Activated naive CD8-positive, alpha-beta T cell treated with anti-CD3 and anti-CD28 coated beads, Interleukin-2, amount 50 U/mL, for 16 hours (primary cell): ENCODE measurements at places on chromosomes 1 and 21.

- no peak for DNase-seq
Observed at GRCh38 chr1:17427696-17428660, 11.5 kb downstream of the RCC2 start.

DNA sequence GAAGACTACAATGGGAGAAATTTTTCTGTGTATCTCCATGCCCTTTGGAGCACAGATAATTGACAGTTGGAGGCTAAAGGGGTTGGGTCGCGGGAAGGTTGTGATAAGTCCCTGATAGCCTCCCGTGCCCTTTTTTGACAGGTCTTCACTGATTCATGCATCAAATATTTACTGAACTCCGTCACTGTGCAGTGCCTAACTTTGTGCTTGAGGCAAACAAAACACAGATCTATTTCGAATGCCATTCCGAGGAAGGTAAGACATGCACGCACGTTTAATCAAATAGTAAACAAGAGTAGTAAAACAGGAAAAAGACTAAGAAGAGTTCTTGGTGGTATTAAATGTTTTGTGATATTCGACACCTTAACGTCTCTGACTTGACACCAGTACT is 494 bp upstream of the PIP5K1A start:
- no peak for DNase-seq

DNA sequence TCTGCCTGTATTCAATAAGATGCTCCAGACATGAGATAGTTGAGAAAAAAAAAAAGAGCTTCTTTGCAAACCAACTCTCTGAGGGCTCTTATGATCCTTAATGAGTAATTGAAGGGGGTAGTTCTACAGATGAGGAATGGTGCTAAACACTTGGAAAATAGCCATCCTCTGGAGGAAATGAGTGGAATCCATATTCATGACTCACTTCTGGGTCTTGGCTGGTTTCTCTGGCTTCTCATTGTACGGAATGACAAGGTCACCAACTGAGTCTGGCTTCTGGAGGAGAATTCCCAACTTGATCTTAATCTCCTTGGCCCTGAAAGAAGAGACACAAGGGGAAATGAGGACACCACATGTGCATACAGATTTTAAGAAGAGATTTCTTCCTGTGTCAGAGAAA is 34.7 kb downstream of the RGS5 start:
- no peak for DNase-seq

- no peak for DNase-seq
Observed at GRCh38 chr1:117574161-117574835, 31.6 kb upstream of the TENT5C start.

DNA sequence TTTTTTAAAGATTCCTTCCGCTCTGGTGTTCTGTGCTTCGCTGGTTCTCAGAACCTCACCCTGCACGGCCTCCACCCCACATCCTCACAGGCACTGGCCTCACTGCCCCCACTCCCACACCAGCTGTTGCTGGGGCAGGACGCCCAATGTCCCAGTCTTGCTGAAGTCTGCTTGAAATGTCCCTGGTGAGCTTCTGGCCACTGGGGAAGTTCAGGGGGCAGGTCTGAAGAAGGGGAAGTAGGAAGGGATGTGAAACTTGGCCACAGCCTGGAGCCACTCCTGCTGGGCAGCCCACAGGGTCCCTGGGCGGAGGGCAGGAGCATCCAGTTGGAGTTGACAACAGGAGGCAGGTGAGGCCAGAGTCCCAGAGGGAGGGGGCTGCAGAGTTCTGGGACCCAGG is at the start of gene C1QA:
TSS of gene C1QA (plus strand) at position 276 of the 400 bp plus-strand sequence. CDS start 989 bp downstream, outside the sequence.
- no peak for DNase-seq

DNA sequence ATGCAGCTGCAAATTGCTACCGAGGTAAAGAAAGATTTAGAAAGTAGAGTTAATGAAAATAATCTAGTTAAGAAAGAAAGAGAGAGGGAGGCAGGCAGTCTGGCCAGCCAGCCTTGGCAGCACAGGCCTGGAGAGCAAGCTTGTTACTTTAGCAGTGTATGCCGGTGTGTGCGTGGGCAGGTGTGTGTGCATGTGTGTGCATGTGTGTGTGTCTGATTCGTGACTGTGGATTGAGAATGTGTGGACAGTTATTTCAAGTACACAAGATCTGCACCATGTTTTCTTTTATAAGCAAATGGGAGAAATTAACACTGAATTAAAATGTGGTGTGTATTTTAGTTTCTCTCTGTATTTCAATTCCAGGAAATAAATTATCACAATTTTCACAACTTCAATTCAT is 211.6 kb downstream of the DSCAM start:
- no peak for DNase-seq

GRCh38 chr1:63913533-63913932 is 139.7 kb downstream of the ROR1 start:
- DNase-seq: no peak

DNA sequence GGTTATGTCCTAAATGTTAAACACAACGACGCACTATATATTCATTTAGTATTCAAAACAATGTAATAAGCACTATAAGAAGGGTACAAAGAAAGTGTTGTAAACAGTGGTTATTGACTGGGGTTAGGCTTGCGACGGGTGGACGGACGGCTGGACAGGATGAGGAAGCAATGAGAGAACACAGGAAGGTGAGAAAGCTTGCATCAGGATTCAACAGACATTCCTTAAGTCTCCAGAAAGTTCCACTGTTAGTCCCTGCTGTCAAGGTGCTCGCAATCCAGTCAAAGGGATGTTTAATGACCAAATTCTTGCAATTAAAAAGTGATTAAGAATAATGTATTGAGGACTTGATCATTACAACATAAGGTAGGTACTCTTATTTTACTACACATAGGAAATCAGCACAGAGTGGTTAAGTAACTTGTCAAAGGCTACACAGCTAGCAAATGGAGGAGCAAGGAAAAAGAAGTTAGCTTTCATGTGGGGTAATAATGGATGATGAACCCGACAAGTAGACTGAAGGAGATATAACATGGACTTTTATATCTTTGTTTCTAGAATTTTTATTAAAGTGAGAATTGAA is 994 bp upstream of the ACBD6 start:
- DNase-seq: no peak

DNA sequence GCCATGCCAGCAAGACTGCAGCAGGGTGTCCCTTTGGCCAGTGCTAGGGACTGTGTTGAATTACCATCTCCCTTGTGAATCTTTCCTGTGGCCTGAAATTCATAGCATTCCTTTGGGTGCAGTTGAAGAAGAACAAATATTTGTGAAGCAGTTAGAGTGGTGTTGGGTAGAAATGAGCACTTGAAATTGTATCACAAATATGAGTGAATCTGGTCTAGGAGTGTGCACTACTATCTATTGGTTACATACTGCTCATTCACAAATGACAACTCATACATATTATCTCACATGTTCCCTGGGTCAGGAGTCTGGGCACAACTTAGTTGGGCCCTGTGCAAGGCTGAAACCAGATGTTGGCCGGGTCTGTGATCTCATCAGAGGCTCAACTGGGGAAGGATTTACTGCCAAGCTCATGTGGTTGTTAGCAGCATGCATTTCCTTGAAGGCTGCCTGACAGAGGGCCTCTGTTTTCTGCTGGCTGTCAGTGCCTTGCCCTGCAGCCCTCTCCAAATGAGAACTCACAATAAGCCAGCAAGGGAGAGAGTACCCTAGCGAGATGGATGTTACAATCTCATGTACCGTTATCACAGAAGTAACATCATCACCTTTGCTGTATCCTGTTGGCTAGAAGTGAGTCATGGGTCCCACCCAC is 23.8 kb downstream of the AJAP1 start:
- no peak for DNase-seq
